ENCODE measurements at places on chromosomes 16 and 17.

DNA sequence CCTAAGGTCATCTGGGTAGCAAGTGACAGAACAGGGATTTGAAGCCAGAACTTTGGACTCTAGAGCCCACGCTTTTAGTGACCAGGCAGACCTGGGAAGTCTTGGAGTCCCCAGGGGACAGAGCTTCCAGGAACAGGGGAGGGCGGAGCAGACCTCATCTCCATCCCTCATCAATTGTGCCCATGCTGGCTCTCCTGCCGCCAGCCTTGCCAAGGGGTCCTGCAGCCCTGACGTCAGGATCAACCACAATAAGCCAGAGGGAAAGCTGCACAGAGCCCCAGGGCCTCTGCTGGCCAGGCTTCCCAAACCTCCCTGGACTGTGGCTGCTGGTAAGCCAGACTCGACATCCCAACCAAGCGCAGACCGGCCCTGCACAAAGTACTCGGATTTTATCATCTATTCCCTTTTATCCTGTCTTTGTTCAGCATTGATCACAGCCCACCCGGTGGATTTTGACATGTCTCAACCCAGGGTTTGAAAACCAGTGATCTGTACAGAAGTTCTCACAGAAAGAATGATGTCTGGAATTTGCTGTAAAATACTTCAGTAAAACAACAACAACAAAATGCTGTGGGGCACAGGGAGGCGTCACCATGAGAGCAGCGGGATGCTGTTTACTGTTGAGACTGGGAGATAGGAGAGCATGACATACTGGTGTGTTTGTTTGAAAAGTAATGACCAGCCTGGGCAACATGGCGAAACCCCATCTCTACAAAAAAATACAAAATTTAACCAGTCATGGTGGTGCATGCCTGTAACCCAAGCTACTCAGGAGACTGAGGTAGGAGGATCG lies 11.8 kb downstream of the C16orf74 start:
- no peak for DNase-seq

DNA sequence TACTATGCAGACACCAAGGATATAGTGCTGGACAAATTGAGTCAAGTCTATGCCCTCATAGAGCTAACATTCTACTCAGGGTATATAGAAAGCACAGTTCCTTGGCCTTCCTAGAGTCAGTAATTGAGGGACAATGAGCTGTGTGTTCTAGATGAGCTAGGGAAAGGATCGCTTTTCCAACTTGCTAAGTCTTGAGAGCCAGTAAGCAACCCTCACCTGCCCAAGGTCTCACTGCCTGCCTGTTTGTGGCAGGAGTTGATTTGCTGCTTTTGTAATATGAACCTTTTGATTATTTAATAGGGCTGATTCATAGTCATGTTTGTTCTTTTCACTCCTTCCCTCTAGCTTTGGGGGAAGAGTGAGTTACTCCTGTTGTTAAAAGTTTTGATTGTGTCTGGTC lies 6.5 kb downstream of the DDX42 start:
- DNase-seq, result no peak

DNA sequence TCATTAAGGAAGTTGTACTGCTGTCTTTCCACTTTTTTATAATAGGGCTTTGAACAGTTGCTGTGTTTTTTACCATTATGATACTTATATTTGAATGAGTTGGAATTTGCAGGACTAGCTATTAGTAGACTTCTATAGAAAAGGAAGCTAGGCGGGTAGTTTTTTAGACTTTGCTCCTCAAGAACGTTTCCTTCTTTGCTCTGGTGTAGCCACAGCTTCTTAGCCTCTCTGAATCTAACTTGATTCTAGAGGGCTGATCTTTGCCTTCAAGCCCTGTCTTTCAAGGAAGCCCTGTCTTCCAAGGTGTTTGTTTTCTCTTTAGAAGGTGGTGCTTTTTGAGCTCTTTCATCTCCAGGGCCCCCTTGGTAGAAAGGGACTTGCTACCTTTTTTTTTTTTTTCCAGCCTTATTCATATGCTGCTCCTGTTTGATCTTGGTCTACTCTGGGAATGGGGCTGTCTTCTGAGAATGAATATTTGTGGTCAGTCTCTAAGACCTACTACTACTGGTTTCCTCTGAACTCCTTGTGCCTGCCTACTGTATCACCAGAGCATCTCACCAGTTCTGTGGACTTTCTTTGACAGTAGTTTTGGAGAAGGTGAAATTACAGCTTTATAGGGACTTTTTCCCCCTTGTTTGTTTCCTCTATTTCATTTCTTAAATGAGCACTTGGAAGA lies 52.3 kb upstream of the RASL10B start:
- no peak for DNase-seq

DNA sequence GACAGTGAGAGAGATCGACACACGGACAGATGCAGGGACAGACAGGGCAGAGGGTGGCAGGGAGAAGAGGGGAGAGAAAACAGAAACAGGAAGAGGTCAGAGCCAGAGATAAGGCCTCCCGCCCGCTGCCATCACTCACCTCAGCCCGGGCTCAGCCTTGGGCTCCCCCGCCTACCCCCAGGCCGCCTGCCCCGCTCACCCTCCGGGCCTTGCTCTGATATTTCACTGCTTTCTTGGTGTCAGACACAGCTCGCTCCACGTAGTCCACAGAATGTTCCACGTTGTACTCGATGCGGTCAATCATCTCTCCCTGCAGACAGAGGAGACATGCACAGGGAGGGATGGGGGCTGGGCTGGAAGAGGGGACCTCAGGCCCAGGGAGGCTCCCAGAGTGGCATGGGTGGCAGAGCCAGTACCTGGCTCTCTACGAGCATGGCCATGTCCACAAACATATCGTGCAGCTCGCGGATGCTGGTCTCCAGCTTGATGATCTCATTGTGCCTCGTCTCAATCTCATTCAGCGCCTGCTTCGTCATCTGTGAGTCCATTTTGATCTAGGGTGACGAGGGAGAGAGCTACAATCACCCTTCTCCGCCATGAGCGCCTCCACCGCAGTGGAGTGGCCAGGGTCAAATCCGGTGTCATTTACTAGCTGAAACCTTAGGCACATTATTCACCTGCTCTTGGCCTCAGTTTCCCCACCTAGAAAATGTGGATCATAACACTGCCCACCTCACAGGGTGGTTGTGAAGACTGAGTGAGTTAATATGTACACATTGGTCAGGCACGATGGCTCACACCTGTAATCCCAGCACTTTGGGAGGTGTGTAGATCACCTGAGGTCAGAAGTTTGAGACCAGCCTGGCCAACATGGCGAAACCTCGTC lies 8.2 kb downstream of the HSD3B7 start:
- DNase-seq, result no peak

- peak; percentile 15 for DNase-seq
Measured at GRCh38 chr16:87543436-87544191, 50.8 kb upstream of the ZCCHC14 start.

DNA sequence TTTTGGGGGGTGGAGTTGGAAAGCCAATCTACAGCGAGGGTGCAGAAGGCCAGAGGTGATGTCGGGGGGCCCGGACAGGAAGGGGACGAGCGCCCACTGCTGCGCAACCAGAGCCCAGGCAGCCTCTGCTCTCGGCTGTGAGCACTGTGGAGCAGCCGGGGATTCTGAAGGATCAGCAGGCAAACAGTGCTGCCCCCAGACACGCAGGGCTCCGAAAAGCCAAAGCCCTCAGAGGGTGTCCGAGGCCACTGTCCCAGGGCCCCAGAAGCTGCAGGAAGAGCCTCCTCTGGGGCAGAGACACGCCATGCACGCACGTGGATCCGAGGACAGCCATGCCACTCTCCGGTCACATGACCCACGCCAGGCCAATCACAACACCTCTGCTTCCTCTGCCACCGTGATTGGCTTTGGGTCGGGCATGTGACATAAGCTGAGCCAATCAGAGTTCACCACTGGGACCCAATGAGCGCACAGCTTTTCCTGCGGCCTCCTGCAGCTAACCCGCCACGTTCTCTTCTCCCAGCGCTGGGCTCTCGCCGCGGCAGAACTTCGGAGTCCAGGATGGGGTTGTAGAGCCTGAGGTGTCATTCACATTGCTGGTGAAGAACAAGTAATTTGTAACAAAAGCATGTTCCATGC lies 40.7 kb downstream of the ACTG1 start:
- peak; percentile 96 for DNase-seq

DNA sequence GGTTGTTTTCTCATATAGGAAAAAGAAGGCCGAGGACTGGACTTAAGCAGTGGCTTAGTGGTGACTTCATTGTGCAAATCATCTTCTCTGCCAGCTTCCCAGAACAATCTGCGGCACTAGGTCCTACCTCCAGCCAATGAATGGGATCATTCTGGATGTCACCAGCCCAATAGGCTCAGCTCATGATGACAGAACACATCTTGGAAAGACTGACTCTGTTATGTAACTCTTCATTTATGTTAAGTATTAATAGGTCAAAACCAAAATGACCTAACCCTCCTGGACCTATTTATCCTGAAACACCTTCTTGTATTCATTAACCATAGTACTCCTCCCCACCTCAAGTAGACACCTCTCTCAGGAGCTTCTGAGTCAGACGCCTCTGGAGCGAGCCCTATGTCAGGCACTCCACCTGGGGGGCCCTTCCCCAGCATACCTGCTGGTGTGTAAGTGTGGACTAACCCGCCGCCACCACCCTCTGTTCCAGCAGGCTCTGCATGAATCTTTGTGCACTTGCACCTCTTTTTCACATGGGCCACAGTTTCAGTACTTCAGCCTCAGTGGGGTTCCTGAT lies 7.2 kb downstream of the ARL2BP start:
- DNase-seq, result no peak

DNA sequence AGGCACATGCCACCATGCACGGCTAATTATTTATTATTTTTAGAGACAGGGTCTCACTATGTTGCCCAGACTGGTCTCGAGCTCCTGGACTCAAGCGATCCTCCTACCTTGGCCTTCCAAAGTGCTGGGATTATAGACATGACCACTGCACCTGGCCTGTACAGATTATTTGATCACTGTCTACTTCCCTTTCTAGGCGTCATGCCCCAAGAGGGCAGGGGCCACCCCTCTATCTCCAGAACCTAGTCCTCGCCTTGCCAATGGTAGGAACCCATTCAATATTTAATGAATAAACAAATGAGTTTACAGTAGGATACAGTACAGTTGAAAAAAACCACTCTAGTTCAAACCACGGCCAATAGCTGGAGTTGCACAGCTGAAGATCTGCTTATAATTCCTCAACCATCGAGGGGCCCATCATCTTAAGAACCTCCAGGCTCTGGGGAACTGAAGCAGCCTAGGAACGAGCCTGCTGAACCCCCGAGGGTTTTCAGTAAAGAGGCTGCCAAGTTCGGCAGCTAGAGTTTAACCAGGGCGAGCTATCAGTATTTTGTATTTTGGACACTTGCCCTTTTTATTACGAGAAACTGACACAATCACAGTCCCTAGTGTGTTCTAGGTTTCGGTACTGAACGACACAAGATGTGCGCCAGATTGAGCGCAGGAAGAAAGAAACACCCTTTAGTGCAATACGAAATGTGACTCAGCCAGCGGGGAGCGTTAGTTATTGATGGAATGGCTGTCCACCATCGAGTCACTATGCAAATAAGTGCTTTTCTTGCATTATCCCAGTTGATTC lies 14.6 kb downstream of the ADCY9 start:
- DNase-seq, result no peak

DNA sequence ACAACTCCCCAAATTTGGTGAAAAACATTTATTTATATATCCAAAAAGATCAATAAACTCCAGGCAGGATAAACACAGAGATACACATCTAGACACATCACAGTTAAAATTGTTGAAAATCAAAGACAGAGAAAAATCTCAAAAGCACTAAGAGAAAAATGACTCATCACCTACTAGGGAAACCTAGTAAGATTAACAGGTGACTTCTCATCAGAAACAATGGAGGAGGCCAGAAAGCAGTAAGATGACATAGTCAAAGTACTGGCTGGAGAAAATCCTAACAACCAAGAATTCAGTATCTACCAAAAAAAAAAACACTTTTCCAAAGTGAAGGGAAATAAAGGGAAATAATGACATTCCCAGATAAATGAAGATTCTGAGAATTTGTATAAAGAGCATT lies 33.8 kb downstream of the ULK2 start:
- DNase-seq, result no peak

- DNase-seq, result peak; percentile 39
Measured at GRCh38 chr17:9902120-9902519, 3.0 kb downstream of the RCVRN start.

DNA sequence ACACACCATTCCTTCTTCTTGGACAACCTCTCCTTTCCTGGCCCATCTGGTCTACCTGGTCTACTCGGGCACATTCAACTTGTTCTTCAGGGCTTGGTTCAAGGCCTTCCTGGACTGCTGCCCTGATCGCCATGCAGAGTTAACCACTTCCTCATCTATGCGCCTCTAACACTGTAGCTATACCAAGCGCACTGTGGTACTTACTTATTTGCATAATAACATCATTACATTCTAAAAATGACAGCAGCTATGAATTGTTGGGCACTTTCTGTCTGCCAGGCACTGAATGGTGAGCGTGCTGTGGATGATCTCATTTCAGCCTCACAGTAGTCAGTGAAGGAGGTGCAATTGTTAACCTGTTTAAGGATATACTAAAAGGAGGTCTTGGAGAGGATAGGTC lies 66.9 kb upstream of the SDK2 start:
- DNase-seq, result no peak

- DNase-seq, result no peak
Measured at GRCh38 chr17:51088287-51088686, 32.4 kb downstream of the SPAG9 start.

GRCh38 chr17:35312790-35313711 lies 60.4 kb downstream of the SLFN11 start:
- peak; percentile 65 for DNase-seq

- no peak for DNase-seq
Measured at GRCh38 chr16:1976951-1977874, 4.1 kb downstream of the NOXO1 start.

- DNase-seq, result peak; percentile 23
Measured at GRCh38 chr17:33291248-33292200, 1.6 kb downstream of the ASIC2 start.

DNA sequence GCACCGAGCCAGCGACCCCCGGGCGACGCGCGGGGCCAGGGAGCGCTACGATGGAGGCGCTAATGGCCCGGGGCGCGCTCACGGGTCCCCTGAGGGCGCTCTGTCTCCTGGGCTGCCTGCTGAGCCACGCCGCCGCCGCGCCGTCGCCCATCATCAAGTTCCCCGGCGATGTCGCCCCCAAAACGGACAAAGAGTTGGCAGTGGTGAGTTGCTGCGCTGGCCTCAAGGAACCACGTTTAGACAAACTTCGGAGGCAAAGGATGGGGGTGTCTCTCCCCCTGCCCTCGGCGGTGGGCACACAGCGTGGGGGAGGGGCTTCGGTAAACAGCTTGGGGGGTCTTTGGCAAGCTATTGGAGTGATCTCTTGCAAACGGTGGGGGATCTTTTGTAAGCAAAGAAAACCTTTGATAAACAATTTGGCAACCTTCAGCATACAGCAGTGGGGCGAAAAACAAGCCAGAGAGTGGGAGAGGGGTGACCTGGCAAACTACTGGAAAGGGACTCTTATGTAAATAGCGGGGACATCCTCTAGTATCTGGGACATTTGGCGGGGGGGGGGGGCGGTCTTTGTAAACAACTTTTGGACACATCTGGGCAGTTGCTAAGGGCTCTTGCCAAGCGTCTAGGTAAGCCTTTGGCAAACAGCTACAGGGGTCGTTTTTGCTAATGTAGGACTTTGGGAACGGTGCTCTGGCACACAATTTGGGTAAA lies 587 bp downstream of the MMP2 start:
- no peak for DNase-seq

Data from fibroblast of skin of right quadriceps (primary cell).